Naive thymus-derived CD8-positive, alpha-beta T cell (primary cell): ENCODE measurements at places on chromosomes 2 and 18. TPM values are rescaled to one million over a fixed set of nuclear protein-coding genes. Genes with fewer than 3 reads are reported as not detected.

GRCh38 chr2:14297340-14297739 is 335.2 kb upstream of the LRATD1 start:
- H3K27ac ChIP-seq: no peak overlapping the region
- no peaks in the 10 kb centered on the region for H3K4me1 ChIP-seq
- H3K27me3 ChIP-seq: no peaks in the 10 kb centered on the region

DNA sequence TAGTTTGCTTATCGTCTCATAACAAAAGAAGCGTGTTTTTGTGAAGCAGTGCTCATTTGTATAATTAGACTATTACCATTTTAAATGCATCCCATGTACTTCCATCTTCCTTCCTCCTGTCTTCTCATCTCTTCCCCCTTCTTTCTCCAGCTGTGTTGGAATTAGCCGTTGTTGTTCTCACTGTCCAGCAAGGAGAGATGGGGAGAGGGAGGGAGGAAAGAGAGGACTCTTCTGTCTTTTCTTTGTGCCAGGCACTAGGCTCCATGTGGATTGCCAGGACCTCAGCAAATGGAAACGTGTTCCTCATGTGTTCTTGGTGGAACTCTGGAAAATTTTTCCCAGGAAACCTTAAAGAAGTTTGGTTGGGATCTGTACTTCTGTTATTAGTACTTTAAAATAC is 131.7 kb downstream of the PHLPP1 start:
- no peak overlapping the region for H3K27ac ChIP-seq
- H3K27me3 ChIP-seq: no peaks in the 10 kb centered on the region
- H3K36me3 ChIP-seq: no peaks in the 10 kb centered on the region
- DNase-seq: no peak
- peaks cover 4% of the 10 kb centered on the region for H3K4me1 ChIP-seq

DNA sequence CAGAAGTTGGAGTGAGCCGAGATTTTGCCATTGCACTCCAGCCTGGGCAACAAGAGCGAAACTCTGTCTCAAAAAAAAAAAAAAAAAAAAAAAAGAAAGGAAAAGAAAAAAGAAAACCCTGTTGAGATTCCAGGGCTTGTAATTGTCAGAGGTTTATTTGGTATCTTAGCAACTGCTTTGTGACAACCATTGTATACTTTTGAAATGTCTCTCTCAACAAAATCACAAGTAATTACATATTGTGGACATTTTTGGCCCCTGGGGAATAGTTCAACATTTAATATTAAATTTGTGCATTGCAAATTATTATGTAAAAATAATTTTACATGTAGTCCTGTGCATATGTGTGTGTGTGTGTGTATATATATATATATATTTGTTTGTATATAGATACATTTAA is 270.8 kb downstream of the GALNT13 start:
- DNase-seq: no peak
- H3K36me3 ChIP-seq: no peaks in the 10 kb centered on the region
- H3K4me1 ChIP-seq: no peaks in the 10 kb centered on the region
- no peak overlapping the region for H3K27ac ChIP-seq

GRCh38 chr2:20170704-20171250 is 54.2 kb downstream of the SDC1 start:
- DNase-seq: no peak
- no peaks in the 10 kb centered on the region for H3K36me3 ChIP-seq
- H3K4me3 ChIP-seq: no peak overlapping the region
- peaks cover 3% of the 10 kb centered on the region for H3K4me1 ChIP-seq
- H3K27me3 ChIP-seq: no peaks in the 10 kb centered on the region

DNA sequence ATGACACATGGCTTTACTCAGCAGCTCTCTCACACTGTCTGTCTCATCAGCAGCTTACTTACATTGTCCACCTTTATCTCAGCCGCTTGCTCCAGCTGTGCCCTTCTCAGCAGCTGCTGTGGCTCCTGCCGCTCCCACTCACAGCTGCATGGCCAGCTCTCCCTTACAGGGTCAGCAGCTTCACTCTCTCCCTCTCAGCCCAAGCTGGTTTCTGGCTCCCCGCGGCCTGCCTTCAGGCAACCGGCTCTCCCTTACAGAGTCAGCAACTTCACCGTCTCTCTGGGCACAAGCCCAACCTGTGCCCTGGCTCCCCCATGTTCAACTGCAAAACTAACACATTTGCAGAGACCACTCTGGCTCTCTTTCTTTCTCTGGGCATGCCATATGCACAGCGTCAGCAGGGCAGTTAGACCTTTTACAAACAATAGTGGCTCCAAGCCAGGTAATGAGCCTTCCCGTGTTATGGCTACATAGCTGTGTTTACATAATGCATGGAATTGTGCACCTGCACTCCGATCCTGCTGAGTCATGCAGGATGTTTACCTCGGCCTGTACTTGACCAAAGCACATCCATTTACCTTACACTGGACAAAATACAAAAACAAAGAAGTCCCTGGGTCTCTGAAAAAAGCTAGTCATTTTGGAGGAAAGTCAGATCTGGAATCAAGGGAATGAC is 167.3 kb downstream of the DOK6 start:
- H3K27ac ChIP-seq: no peak overlapping the region
- DNase-seq: no peak
- no peak overlapping the region for H3K4me3 ChIP-seq
- peaks cover 4% of the 10 kb centered on the region for H3K36me3 ChIP-seq
- no peaks in the 10 kb centered on the region for H3K4me1 ChIP-seq

DNA sequence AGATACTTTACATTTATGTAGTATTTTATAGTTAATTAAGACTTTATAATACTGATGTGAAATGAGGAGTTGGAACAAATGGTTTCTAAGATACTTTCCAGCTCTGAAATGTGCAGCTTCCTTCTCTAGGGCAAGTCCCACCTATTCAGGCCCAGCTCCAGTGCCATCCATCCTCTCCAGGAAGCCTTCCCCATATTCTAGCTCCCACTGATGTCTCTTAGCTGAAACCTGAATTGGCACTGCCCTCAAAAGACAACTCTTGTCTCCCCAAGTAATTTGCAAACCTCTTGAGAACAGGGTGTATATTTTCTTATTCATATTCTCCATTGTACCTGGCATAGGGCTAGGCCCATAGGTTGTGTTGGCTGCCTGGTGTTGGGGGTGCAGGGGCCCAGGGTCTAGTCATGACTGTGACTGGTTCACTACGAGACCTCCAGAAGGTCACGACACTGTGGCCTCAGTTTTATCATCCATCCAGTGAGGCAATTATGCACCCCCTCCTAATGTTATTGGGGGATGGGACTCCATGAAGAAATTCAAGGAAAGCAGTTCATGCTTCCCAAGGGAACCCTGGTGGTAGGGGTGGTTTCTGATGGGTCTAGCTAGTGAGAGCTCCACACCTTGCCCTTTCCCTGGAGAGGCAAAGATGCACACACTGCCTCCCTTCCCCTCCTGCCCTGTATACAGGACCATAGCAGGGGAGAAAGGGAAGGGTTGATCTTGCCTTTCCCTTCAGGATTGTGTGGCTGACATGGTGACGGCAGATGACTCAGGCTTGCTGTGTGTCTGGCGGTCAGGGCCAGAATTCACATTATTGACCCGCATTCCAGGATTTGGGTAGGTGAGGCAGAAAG is 2.8 kb downstream of the WDR54 start:
- H3K27ac ChIP-seq: no peak overlapping the region
- DNase-seq: no peak
- no peak overlapping the region for H3K4me3 ChIP-seq
- peaks cover 30% of the 10 kb centered on the region for H3K4me1 ChIP-seq
- peaks cover 13% of the 10 kb centered on the region for H3K36me3 ChIP-seq
- H3K27me3 ChIP-seq: no peaks in the 10 kb centered on the region

The OTOF gene
- 0.08 TPM for total RNA-seq

DNA sequence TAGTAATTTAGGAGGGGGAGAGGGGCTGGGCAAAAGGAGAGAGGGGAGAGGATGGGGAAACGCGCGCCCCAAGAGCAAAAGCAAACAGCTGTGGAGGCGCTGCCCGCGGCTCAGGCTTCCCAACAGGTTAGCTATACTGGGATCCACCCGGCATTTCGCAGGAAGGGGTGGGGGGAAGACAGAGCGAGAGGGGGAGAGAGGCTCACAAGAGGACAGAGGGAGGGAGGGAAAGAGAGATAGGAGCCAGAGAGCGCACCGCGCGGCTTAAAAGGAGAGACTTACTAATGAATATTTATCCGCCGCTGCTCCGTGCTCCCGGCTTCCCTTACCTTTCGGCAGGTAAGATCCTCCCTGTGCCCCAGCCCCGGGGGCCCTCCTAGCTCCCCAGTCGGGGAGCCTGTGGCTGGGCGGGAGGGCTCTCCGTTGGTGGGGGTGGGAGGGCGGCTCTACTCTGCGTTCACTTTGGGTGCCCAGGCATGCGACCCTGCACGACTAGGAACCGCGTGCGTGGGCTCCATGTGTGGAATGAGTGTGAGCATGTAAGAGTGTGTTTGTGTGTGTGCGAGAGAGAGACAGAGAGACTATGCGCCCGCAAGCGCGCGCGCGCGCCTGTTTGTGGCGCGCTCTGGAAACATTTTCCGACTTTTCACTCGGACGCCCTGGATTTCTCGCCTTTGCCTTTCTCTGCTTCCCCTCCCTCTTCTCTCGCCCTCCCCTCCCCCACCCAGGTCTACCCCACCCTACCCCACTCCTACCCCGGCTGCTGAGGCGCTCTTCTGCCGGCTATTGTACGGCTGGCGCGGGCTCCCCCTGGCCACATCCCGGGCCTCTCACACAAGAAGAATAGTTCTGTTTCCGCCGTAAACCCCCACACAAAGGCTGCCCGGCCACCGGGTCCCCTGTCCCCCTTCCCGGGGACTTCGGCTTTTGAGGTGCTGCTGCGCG is 7.2 kb upstream of the SIX3 start:
- no peaks in the 10 kb centered on the region for H3K36me3 ChIP-seq
- H3K4me1 ChIP-seq: peaks cover 51% of the 10 kb centered on the region
- DNase-seq: no peak
- no peak overlapping the region for H3K27ac ChIP-seq
- H3K27me3 ChIP-seq: peaks cover 31% of the 10 kb centered on the region

- H3K36me3 ChIP-seq: no peaks in the 10 kb centered on the region
- H3K4me3 ChIP-seq: no peak overlapping the region
- H3K27me3 ChIP-seq: no peaks in the 10 kb centered on the region
- H3K27ac ChIP-seq: no peak overlapping the region
- no peaks in the 10 kb centered on the region for H3K4me1 ChIP-seq
Measured at GRCh38 chr2:225771701-225772100, 372.2 kb downstream of the NYAP2 start.

The LRATD1 gene
- not detected for total RNA-seq

The DSC3 gene
- total RNA-seq: not detected

The DNAH6 gene
- 1.5 TPM for total RNA-seq

GRCh38 chr2:227411990-227412350 is 24.2 kb upstream of the SCYGR1 start:
- H3K36me3 ChIP-seq: no peaks in the 10 kb centered on the region
- no peak overlapping the region for H3K27ac ChIP-seq
- DNase-seq: no peak

- DNase-seq: no peak
- H3K27me3 ChIP-seq: no peaks in the 10 kb centered on the region
- peaks cover 2% of the 10 kb centered on the region for H3K4me1 ChIP-seq
- H3K4me3 ChIP-seq: no peak overlapping the region
- H3K27ac ChIP-seq: no peak overlapping the region
Measured at GRCh38 chr2:233474308-233475160, 92.0 kb downstream of the USP40 start.

- no peaks in the 10 kb centered on the region for H3K36me3 ChIP-seq
- peaks cover 12% of the 10 kb centered on the region for H3K27me3 ChIP-seq
- H3K4me1 ChIP-seq: no peaks in the 10 kb centered on the region
- no peak overlapping the region for H3K4me3 ChIP-seq
- H3K27ac ChIP-seq: no peak overlapping the region
- DNase-seq: no peak
Measured at GRCh38 chr2:2620604-2621003, 289.5 kb upstream of the MYT1L start.

DNA sequence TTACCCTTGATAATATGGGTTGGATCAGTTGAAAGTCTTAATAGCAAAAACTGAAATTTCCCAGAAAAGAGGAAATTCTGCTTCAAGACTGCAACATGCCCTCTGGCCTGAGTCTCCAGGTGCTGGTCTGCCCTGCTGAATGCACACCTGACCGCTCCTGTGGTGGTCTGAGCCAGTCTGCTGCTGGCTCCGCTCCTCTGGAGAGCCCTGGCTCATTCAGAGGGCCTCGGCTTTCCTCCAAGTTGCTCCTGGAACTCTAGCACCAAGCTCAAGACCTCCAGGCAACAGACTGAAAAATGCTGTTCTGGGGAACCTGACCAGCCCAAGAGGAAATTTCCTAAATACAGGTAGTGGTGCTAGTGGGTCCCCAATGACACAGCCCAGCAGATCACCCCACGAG is 64.8 kb downstream of the DIPK1C start:
- DNase-seq: no peak
- no peaks in the 10 kb centered on the region for H3K36me3 ChIP-seq
- H3K4me1 ChIP-seq: peaks cover 25% of the 10 kb centered on the region

The PASK gene
- 550 TPM for total RNA-seq

The RESP18 gene
- not detected for total RNA-seq

The L3MBTL4 gene
- total RNA-seq: 0.18 TPM

The OSBPL6 gene
- total RNA-seq: 0.16 TPM

The CYP27C1 gene
- not detected for total RNA-seq

DNA sequence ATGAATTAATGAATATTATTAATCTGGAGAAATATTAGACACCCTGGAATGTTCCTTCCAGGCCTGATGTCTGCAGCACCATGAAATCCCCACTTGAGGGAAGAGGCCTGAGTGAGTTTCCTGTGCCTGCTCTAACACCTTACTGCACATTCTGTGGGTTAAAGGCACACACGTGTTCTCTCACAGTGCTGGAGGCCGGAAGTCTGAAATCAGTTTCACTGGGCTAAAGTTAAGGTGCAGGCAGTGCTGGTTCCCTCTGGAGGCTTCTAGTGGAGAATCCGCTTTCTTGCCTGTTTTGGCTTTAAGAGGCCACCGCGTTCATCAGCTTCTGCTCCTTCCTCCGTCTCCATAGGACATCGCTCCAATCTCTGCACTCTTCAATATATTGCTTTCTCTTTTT is 48.7 kb downstream of the ACKR3 start:
- H3K27ac ChIP-seq: no peak overlapping the region
- peaks cover 17% of the 10 kb centered on the region for H3K4me1 ChIP-seq
- H3K4me3 ChIP-seq: no peak overlapping the region
- H3K27me3 ChIP-seq: peaks cover 3% of the 10 kb centered on the region
- no peaks in the 10 kb centered on the region for H3K36me3 ChIP-seq
- no peak for DNase-seq

GRCh38 chr2:150767991-150768746 is 280.7 kb upstream of the RND3 start:
- H3K36me3 ChIP-seq: no peaks in the 10 kb centered on the region
- H3K27ac ChIP-seq: no peak overlapping the region

The ACTG2 gene
- total RNA-seq: not detected

The ABCB11 gene
- 0.08 TPM for total RNA-seq

- no peaks in the 10 kb centered on the region for H3K27me3 ChIP-seq
- H3K27ac ChIP-seq: no peak overlapping the region
- H3K36me3 ChIP-seq: no peaks in the 10 kb centered on the region
- peaks cover 6% of the 10 kb centered on the region for H3K4me1 ChIP-seq
Measured at GRCh38 chr18:35513181-35513936, 15.6 kb upstream of the INO80C start.

- H3K4me3 ChIP-seq: no peak overlapping the region
- no peaks in the 10 kb centered on the region for H3K27me3 ChIP-seq
- H3K36me3 ChIP-seq: peaks cover 8% of the 10 kb centered on the region
- no peak for DNase-seq
- H3K27ac ChIP-seq: no peak overlapping the region
Measured at GRCh38 chr18:79483971-79484491, 88.3 kb downstream of the NFATC1 start.

The GPR45 gene
- total RNA-seq: not detected
